ENCODE measurements at places on chromosomes 1 and 21.

GRCh38 chr1:44693159-44693558, 18.6 kb downstream of the ARMH1 start:
- no peak for DNase-seq

DNA sequence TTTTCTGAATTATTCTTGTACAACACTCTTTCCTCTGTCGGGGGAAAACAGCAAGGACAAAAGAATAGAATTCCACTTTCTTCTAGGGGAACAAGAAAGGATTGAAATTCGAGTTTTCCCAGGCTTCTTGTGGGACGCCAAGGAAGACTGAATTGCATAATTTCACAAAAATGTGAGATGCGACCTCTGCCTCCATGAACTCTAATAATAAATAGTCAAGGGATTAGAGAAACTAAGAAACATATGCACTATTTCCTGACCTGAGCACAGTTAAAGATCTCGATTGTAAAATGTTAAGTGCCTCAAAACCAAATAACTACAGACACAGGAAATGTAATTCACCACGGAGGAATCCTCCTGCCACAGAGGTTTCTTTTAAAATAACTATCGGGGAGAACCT, 117.3 kb upstream of the MARK1 start:
- DNase-seq = no peak

DNA sequence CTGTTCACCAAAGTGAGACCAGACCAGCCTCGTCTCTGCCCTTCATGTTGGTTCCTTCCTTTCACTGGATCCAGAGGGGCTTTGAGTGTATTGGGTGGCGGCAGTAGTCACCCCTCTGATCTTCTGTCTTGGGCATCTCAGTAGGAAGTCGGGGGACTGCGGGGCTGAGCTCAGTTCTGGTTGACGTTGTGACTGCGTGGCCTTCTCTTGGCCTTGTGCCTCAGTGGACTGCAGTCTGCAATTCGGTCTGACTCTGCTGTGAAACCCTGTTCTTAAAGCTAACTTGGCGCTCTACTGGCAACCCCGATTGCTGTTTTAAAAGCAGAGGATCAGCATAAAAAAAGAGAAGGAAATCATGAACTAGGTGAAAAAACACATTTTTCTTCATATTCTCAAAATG, 56.7 kb downstream of the SLC37A1 start:
- DNase-seq = no peak

DNA sequence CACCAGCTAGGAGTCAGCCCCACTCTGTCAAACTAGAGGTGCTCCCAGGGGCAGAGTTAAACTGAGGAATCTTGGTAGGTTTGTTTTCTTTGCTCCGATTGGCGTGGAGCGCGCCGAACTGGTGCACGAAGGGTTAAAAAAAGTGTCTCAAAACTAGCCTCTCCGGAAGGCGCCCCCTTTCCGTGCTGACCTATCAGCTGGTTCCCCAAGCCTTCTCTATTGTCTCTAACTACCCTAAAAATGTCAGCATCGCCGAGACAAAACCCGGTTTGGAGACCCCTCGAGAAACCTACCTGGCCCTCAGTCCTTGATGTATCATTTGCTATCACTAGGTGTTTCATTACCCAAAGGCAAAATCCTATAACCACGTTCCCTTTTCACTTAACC, 2.2 kb downstream of the TGFB2 start:
- no peak for DNase-seq

- DNase-seq = no peak
These were observed 10.7 kb upstream of the MMEL1 start for GRCh38 chr1:2643414-2644077.

- DNase-seq = no peak
These were observed 177.7 kb downstream of the KIF26B start for GRCh38 chr1:245332513-245332912.

DNA sequence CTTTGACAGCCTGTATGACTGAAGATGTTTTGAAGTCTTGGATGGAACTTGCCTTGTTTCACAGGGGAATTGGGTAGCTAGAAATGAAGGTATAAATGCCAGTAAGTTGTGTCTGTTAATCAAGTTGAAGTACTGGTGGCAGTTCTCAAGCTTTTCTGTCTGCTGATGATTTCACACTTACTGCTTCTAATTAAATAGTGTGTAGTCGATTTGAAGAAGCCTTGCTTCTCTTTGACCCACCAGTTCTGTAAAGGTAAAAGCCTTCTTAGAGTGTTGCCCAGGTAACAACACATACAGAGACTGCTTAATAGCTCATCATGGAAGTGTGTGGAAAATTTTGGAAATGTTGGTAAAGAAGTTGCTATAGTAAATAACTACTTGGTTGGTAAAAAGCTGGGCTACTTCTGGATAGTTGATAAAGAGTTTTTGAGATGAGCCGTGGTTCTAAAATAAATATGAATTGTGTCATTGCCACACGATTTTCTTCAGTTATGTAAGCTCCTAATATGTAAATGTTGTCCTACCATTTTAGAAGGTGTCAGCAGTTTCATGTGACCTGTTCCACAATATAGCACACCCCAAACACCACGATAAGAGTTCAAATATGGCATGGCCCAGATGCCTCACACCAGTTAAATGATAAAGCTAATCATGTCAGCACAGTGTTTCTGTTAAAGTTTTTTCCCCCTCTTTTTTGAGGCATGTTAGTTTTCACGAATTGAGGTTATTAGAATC, 7.4 kb downstream of the RABGAP1L start:
- no peak for DNase-seq

GRCh38 chr1:91282695-91283420, 121.8 kb downstream of the HFM1 start:
- DNase-seq = peak; percentile 77

GRCh38 chr1:26297057-26297790, 9.2 kb downstream of the UBXN11 start:
- no peak for DNase-seq

DNA sequence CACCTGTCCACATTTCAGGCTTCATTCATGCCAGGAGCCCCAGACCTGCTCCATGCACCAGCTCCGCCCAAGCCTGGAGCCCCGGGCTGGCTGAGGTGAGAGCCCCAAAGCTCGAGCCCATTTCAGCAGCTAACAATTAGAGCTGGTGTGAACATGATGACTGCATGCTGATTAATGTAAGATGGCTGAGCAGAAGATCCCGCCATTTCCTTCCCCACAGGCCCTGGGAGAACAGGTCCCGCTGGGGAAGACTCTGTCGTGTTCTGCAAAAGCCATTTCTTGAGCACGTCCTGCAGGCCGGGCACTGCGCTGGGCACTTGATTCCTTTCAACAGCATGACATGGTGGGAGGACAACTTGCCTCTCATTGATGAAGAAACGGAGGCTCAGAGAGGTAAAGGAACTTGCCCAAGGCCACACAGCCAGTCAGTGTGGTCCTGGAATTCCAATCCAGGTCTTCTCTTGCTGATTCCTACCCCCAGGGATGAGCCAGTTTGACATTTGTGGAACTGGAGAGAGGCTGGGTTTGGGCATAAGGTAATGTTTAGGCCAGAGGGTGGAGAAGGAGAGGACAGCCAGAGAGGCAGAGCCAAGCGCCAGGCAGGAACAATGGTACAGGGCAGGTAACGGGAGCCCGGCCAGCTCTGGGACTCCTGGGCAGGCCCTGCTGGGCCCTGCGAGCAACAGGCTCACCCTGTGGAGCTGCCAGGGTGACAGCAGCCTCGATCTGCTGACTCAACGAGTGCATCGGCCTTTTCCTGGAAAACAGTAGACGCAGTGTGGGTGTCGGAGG, 28.1 kb upstream of the EPHA2 start:
- DNase-seq = no peak

DNA sequence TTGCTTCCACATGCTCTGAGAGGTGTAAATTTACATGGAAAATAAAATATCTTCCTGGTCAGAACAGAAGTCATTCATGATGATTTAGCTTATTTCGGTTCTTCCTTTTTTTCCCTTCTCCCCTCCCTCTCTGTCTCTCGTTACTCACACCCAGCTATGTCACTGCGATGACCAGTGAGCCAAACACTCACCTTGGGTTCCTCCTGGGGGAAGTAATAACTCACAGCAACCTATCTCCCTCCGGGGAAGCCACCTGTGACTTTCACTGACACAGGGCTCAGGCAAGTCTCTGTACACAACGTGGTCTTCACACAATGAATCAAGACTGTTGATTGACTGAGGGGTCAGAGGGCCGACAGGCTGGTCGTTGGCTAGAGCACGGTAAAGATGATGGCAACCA, 135.3 kb upstream of the VANGL1 start:
- no peak for DNase-seq

GRCh38 chr1:42929434-42930177, 29.1 kb downstream of the SLC2A1 start:
- DNase-seq = no peak

DNA sequence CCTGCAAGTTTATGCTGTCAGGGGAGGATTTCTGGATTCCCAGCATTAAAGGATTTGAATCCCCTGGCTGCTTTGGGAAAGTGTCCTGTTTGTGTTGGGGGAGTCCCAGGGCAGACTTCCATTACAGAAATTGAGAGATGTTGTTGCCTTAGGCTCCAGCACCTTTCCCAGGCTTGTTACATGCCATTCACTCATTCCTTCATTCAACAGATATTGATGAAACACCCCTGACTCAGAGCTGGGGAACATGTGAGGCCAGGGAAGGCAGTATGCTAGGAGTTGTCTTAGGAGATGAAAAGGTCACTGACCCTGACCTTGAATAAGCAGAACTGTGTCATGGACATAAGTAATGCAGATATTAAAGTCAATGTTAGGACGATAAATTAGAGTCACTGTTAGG, 161.7 kb downstream of the NTMT2 start:
- no peak for DNase-seq

DNA sequence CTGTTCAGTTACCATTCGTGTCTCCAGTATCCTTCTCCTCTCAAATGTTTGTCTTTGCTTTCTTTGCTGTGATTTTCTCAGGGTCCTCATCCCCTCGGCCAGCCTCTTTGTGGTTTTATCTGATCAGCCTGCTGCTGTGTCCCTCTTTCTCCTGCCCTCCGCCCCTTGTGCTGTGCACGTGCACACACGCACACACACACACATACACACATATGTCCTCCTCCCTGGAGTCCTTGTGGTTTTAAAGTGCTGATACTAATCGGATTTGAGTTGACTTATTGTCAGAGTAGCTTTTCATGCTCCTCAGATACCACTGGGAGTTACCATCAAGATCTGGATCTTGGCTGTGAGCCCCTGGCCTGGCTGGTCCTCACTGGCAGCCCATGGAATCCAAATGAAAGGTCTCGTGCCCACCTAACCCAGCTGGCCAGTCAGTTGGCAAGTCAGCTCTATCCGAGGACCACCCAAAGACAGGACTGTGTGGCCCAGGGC, 34.1 kb downstream of the QSOX1 start:
- DNase-seq = no peak

GRCh38 chr1:244322181-244322580, 129.5 kb downstream of the ADSS2 start:
- DNase-seq = peak; percentile 43

- no peak for DNase-seq
These were observed 17.0 kb upstream of the SUCO start for GRCh38 chr1:172515927-172516326.

DNA sequence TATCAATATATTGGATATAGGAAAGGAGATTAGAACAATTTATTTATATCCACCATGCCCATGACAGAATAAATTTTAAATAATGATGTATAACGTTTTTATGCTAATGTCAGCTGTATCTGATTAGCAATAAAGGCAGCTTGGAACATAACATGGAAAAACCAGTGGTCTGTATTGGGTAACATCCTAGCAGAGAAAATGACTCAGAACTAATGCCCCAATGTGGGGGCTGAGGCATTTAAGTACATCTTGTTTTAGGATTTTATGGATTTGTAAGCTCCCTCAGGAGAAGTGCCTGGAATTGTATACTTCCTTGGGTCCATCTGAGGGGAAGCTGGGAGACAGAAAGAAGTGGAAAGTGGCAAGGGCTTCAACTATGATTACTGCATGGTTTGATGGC, 82.3 kb downstream of the HMCN1 start:
- no peak for DNase-seq

GRCh38 chr1:38454749-38455441, 404.7 kb downstream of the RRAGC start:
- DNase-seq = no peak

GRCh38 chr1:43781574-43781973, 74.2 kb downstream of the ST3GAL3 start:
- DNase-seq = no peak

- DNase-seq = no peak
These were observed 52.2 kb downstream of the SIPA1L2 start for GRCh38 chr1:232577772-232578171.

- DNase-seq = no peak
These were observed 1010.5 kb upstream of the NCAM2 start for GRCh38 chr21:19987671-19988070.

- DNase-seq = peak; percentile 59
These were observed 24.0 kb downstream of the QSOX1 start for GRCh38 chr1:180178511-180179161.

DNA sequence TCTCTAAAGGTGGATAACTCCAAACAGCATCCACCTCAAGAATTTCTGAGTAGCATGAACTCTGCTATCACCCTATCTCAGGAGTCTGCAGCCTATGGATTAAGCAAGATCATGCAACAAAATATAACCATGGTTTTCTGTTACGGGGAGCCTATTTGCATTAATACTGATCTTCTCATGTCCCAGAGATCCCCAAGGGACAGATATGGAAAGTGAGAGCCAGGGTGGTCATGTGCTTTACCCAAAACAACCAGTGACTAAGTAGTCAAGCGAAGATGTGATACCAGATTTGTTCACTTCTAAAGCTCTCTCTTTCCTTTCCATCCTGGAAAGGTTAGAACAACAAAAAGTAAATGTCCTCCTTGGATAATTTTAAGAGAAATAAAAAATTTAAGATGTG, 125.1 kb downstream of the PRRX1 start:
- DNase-seq = no peak

GRCh38 chr1:227728059-227728891, 6.8 kb downstream of the JMJD4 start:
- peak; percentile 61 for DNase-seq

DNA sequence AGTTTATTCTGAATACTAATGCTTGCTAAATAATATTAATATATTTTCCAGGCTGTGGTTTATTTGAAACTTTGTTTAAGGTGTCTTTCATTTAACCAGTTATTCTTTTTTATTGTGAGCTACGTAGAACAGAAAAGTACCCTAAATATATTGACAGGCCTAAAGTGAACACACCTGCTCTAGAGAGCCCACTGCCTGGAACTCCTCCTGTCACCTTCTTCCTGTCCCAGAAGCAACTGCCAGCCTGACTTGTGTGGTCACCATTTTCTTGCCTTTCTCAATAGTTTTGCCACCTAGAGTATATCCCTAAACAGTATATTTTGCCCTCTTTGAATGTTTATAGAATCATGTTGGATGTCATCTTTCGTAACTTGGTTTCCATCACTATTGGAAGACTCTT, 48.5 kb downstream of the SCCPDH start:
- DNase-seq = no peak

DNA sequence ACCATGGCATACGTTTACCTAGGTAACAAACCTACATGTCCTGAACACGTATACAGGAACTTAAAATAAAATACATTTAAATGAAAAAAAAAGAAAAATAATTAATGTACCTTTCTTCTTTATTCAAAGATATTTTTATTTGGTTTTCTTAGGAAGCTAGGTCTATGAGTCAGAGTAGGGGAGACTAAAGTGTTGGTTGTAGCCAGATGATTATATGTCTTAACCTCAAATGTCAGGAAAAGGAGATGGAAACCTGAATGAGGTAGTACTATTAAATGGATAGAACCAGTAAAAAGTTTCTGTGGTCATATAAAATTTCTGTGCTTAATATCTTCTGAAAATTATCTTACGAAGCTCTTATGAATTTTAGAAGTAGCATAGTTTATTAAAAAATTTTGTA, 275.8 kb downstream of the KCTD3 start:
- DNase-seq = no peak

GRCh38 chr1:41045740-41046139, 24.2 kb upstream of the SLFNL1 start:
- DNase-seq = no peak

GRCh38 chr1:177020851-177021589, 143.5 kb downstream of the ASTN1 start:
- no peak for DNase-seq

Measured in SK-MEL-5 (cell line).